ENCODE measurements at places on chromosomes 16 and 17. TPM values are rescaled to one million over a fixed set of nuclear protein-coding genes. Genes with fewer than 3 reads are reported as not detected.

The KRTAP2-1 gene
- total RNA-seq, result not detected

The SLC5A11 gene
- 0.38 TPM for total RNA-seq

The ZNF423 gene
- 8.6 TPM for total RNA-seq

The AIPL1 gene
- total RNA-seq, result not detected

The PRSS33 gene
- not detected for total RNA-seq

The TUBG1 gene
- total RNA-seq, result 57.5 TPM

The HIGD1B gene
- total RNA-seq, result not detected

The C17orf107 gene
- total RNA-seq, result 1.3 TPM
